ENCODE measurements at places on chromosomes 3 and 15.

DNA sequence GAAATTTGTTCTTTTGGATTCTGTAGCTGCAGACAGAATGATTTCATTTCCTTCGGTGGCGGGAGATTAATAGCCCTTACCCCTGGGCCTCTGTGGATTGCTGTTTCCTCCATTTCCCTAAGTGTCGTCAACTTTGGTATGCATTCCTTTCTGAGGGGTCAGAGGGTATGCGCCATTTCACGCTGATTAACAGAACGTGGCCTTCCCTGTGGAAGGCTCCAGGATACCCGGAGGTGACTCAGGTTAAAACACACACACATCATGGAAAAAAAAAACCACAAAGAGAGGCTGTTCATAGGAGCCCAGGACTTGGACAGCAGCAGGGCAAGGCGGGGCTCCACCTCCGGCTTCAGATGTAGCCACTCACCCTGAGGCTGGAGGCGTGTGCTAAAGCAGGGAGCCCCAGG, 51.9 kb downstream of the EPHB1 start:
- no peak for DNase-seq

- DNase-seq = no peak
Measured at GRCh38 chr15:85475711-85476110, 95.3 kb downstream of the AKAP13 start.

- DNase-seq = no peak
Measured at GRCh38 chr15:56869573-56869972, 48.9 kb upstream of the TCF12 start.

DNA sequence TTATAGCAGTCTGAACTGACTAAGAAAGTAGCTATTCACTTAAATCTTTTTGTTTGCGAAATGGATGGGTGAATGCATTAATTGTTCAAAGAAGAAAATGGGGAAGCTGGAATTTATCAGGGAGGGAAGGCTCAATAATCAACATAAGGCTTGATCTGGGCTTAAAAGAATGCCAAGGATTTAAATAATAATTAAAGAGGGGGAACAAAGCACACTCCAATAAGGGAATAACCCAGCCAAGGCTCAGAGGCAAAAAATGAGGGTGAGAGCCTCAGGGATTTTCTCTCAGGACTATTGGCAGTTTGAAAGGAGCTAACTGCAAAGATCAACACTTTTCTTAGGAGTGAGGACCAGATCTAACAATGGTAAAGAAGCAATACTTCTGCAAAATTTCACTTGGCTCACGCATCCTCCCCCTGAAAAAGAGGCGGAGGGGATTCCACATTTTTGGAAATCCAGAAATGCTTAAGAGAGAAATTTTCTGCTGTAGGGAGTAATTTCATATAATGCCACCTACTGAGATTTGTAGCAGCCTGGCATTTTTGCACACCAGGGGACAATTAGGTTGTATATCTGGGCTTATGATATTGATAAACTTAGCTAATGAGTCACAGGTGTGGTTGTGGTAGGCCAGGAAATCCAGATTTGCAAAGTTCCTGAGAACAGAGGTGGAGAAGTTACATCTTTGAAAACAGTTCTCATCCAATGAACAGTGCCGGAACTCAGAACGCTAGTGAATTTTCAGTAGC, 405.1 kb downstream of the TUSC7 start:
- no peak for DNase-seq

GRCh38 chr3:156635973-156636372, 38.4 kb upstream of the TIPARP start:
- DNase-seq = no peak

- no peak for DNase-seq
Measured at GRCh38 chr15:76942331-76942730, 10.8 kb downstream of the RCN2 start.

DNA sequence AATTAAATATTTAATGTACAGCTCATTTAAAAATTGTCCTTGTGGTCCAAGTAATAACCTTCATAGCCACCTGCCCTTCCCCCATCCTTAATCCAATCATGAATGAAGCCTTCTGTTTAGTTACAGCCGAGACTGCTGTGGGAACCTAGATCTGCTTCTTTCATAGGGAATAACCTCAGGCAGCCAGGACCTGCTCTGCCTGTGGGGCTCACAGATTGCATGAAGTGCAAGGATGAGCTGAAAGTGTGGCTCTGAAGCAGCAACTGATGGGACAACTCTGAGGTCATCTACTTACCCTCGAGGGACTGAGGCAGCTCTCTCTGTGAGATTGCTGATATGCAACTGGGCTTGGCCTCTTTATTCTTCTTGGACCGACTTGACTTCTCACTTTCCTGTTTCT, 169.8 kb downstream of the POTEB3 start:
- DNase-seq = no peak

DNA sequence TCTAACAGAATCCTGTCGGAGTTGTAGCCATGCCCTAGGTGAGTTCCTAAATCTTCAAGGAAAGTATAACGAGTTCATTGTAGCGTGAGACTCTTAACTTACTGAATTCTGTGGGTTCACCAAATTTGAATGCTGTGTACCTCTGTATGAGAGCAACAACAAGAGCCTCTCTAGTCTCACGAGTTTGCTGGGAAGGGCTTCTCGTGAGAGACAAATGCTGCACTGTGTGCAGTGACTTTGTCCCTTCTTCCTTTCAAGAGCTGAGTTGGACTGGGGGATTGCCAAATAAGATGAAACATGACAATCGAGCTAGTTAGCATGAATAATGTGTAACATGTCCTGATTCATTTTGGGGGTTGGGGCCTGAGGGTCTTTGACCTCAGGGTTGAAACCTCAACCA, 32.2 kb downstream of the KAT2B start:
- DNase-seq = no peak

GRCh38 chr15:94266789-94267188, 35.4 kb downstream of the MCTP2 start:
- no peak for DNase-seq

DNA sequence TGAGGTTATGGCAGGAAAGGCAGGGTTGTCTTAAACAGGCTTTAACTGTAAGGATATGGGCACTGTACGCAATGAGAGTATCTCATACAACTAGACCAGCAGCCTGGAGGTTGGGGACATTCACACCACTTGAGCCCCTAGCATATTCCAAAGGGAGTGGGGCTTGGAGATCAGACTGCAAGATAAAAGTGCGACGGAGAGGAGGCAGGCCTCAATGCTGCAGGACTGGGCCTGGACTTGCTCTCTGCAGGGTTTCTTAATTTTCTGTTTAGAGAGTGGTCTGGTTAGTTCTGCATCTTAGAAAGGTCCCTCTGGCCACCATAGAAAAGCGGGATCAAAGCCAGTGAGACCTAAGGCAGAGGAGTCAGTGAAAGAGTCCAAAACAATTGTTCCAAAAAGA, 357.7 kb upstream of the NR2F2 start:
- no peak for DNase-seq

DNA sequence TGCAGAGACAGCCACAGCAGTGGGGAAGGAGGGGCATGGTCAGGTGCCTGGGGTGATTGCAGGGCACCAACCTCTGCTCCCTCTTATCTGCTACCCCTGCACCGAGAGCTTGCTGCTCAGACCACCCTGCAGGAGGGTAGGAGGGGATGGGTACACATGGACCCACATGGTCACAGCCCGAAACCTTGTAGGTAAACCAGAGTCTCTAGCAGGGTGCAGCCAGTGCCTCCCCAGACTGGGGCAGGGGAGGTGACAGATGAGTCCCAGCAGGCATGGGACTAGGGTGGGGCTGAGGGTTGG, 49.2 kb downstream of the FAH start:
- DNase-seq = no peak

DNA sequence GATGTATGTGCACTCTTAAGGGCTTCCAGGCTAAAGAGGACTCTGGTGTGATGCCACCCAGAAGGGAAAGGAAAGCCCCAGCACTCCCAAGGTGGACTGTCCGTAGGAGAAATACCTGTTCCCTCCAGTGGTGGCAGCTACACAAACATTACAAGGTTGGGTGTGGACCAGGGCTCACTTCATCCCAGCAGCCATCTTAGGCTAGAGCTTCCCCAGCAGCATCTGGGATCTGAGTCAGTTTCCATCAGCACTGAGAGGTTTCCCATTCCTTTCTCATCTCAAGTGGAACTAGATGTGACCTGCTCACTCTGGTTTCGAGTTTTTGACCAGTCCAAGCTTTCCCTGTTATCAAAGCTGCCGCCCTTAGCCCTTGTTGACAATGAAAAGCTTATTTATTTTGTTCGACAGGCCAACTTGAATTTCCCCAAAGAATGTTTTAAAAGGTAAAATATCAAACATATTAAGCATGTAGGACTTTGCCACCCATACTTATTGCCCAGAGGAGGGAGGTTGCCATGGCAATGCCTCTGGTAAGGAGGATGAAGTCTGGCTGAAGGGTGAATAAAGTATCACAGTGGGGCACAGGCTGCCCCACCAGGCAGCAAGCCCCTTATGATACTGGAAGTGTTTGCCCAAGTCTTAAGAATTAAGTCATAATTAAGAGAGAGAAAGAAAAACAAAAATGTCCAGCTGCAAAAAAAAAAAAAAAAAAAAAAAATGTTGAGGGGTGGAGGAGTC, 28.9 kb downstream of the CLDN18 start:
- no peak for DNase-seq

GRCh38 chr3:113104357-113105092, 106.8 kb upstream of the BOC start:
- no peak for DNase-seq

- DNase-seq = no peak
Measured at GRCh38 chr15:48644827-48645557, 517 bp downstream of the FBN1 start.

GRCh38 chr3:49255718-49256511, 21.1 kb downstream of the C3orf62 start:
- DNase-seq = no peak

DNA sequence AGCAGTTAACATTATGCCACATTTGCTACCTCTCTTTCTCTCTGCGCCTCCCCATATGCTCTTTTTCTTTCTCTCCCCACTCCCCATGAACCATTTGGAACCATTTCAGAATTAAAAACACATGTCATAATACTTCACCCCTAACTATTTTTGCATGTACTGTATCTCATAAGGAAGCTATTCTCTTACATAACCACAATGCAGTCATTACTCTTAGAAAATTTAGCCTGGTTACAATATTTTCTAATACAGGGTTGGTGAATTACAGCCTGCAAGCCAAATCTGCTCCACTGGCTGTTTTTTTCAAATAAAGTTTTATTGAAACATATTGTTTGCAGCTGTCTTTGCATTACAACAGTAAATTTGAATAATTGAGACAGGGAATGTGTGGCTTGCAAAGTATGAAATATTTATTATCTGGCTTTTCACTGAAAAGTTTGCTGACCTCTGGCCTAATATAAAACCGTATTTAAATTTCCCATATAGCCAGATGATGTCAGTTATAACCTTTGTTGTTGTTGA, 62.8 kb downstream of the SGO1 start:
- no peak for DNase-seq

GRCh38 chr15:90294601-90295269, 29.3 kb downstream of the NGRN start:
- DNase-seq = no peak

DNA sequence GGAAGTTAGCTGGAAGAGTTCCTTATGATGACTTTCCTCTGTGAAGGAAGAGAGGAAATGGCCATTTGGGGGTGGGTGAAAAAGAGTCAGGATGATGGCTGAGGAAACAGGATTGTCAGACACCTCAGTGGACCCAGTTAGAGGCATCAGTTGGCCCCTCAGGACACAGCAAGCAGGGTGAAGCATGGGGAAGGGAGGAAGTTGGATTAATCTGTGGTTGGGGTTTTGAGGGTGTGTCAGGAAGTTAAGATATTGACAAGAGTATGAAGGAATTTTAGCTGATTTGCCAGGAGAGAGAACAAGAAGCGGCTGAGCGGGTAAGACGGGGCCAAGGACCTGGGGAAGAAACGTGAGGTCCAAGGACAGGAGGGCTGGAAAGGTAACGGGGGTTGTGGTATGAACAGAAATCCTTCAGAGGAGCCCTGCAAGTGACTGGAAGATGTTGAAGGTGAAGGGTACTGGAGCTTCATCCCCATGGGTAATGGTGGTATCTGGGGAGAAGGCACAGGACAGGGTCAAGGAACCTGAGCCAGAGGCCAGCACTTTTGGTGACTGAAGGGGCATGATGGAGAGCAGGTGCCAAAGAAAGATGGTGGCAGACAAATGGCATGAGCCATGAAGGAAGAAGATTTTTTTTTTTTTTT, 2.7 kb downstream of the UQCC5 start:
- DNase-seq = no peak

- DNase-seq = no peak
Measured at GRCh38 chr3:187932530-187932929, 187.3 kb upstream of the BCL6 start.

DNA sequence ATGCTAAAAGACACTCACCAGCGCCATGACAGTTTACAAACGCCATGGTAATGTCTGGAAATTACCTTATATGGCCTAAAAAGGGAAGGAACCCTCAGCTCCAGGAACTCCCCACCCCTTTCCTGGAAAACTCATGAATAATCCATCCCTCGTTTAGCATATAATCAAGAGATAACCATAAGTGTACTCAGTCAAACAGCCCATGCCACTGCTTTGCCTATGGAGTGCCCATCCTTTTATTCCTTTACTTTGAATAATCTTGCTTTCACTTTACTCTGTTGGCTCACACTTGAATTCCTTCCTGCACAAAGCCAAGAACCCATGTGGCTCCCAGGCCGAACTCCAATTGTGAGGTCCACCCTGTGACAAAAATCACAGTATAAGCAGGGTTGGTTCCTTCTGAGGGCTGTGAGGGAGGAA, 19.1 kb upstream of the FSTL1 start:
- DNase-seq = no peak

DNA sequence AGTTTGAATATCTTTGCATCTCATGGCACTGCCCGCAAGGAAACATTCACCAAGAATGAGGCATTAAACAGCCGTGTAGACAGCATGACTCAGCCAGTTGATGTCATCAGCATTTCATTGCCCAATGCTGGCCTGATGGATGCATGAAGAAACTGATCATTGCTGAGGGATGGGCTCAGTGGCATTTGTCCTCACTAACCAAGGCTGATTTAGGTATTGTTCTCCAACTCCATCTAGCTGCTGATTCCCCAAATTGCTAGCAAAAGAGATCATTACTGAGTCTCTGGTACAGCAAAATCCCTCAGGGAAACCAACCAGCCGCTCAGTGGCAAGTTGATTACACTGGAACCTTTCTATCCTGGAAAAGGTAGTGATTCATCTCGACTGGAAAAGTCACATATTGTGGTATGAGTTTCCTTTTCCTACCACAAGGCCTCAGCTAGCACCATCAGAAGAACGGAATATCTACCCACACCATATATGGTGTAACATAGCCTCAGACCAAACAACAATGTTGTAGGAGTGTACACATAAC, 186.5 kb upstream of the GAP43 start:
- DNase-seq = no peak

DNA sequence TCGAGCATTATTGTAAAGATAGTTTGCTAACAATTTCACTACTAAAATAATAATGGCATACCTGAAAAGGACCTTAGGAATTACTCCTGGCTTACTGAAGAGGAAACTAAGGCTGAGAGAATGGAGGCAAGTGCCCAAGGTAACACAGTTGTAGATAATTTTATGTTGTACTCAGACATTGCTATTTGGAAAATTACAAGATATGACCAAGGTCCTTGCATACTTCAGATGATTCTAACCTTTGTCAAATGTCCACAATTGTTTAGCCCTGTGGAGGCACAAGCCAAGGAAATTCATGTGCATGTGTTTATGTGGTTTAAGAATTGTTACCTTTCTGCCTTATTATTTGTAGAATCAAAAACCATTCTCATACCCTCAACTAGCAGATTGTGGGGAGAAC, 105.7 kb downstream of the TUSC7 start:
- no peak for DNase-seq

Measured in activated CD8-positive, alpha-beta memory T cell treated with anti-CD3 and anti-CD28 coated beads for 1 hour (primary cell).